HCT116 (cell line): ENCODE measurements at places on chromosomes 3 and 15. TPM values are rescaled to one million over a fixed set of nuclear protein-coding genes. Genes with fewer than 3 reads are reported as not detected.

SHC4 gene
- 0.44 TPM for total RNA-seq

SERPINI2 gene
- 0.27 TPM for total RNA-seq

GLDN gene
- total RNA-seq, result 3.0 TPM

GP5 gene
- 0.15 TPM for total RNA-seq

ROBO1 gene
- total RNA-seq, result 0.27 TPM

CPNE9 gene
- total RNA-seq, result 0.98 TPM

SPINT1 gene
- total RNA-seq, result 123 TPM

CAMP gene
- total RNA-seq, result not detected

ACKR4 gene
- 0.12 TPM for total RNA-seq

CYB561D2 gene
- 9.5 TPM for total RNA-seq

A4GNT gene
- total RNA-seq, result not detected

FAM3D gene
- total RNA-seq, result 0.32 TPM

FEZF2 gene
- total RNA-seq, result not detected

NR1I2 gene
- 0.07 TPM for total RNA-seq

MKRN3 gene
- total RNA-seq, result 10.1 TPM

CFAP100 gene
- not detected for total RNA-seq

RUBCN gene
- 21.4 TPM for total RNA-seq

EPHB1 gene
- total RNA-seq, result 0.86 TPM

SAMMSON gene
- total RNA-seq, result not detected

ZNF860 gene
- 2.9 TPM for total RNA-seq

FETUB gene
- total RNA-seq, result not detected

KCNMB2 gene
- total RNA-seq, result not detected

SLC35G2 gene
- total RNA-seq, result 3.3 TPM

AP3B2 gene
- total RNA-seq, result 0.07 TPM

SLC27A2 gene
- total RNA-seq, result 14.0 TPM

CAMK1 gene
- total RNA-seq, result 19.7 TPM

AADACL2 gene
- total RNA-seq, result not detected

HIGD2B gene
- 0.27 TPM for total RNA-seq

CORO2B gene
- total RNA-seq, result 2.8 TPM

NEO1 gene
- total RNA-seq, result 30.0 TPM

DVL3 gene
- 60.7 TPM for total RNA-seq

SI gene
- not detected for total RNA-seq

NKIRAS1 gene
- 12.0 TPM for total RNA-seq

ADAMTS9 gene
- 0.05 TPM for total RNA-seq
